Stimulated activated CD4-positive, alpha-beta T cell treated with anti-CD3 and anti-CD28 coated beads, TNF-alpha, amount 100 ng/mL, for 24 hours (primary cell): ENCODE measurements at places on chromosomes 3 and 15.

- DNase-seq = no peak
These were observed 572.3 kb downstream of the PYDC2 start for GRCh38 chr3:192033246-192033645.

DNA sequence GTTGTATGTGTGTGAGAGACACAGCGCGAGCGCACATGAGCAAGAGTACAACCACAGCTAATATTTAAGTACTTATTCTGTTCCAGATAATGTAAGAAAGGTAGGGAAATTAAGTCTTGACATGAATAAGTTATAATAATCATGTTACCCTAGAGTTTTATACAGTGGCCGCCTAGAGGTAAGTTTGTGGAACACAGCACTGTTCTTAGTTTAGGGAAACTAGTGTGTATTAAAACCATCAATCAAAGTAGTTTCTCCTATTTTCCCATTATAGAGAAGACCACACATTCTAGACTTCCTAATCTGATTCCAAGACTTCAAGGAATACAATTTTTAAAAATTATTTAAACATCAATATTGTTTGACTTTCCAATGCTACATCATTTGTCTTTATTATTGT lies 9.5 kb downstream of the ALDH1A2 start:
- no peak for DNase-seq

GRCh38 chr3:108041253-108041652 lies 49.6 kb downstream of the CD47 start:
- no peak for DNase-seq

DNA sequence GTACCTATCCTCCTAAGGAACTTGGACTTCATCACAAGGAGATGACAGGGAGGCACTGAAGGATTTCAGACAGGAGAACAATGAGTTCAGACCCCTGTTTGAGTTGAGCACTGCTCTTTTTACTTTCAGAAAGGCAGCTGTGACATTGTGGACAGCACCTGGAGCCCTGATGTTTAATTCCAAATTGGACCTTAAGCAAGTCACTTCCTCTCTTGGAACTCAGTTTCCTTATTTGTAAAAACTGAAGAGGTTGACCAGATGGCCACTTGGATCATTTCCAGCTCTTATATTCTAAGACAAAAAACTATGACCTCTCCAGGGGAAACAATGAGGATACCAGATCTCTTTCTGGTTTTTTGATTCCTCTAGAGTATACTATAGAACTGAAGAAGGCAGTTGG lies 34.1 kb upstream of the SMAD3 start:
- DNase-seq = no peak

DNA sequence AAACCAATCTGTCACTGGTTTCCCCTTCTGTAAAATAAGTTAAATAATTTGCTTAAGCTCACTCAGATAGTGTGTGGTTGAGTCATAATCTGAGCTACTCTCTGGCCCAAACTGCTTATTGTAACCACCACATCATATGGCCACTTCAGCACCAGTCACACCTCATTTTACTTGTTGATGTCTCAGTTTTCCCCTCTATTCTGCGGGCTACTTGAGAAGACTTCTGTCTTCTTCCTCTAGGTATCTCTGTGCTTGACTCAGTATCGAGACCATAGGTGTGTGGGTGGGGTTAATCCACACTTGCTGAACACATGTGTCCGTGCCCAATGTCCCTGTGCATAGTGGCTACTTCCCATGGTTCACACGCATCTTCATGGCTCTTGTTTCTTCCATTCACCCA lies 32.9 kb downstream of the CRYGS start:
- DNase-seq = no peak

DNA sequence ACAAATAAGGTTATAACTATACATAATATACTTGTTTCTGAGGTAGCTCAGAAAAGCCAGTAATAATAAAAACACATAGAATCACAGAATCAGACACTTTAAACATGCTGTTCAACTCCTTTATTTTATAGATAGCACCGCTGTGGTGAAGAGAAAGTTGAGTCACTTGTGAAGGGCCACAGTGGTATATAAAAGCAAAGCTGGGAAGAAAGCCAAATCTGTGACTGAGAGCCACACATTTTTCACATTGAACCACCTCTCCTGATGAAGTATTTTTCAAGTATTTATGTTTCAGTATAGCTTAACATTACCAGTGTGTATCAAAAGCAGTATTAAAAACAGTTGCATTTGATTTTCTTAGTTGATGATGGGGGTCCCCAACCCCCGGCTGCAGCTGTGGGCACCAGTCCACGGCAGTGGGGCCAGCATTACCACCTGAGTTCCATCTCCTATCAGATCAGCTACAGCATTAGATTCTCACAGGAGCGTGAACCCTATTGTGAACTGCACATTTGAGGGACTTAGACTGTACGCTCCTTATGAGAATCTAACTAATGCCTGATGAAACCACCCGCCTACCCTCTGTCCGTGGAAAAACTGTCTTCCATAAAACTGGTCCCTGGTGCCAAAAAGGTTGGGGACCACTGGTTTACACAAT lies 46.2 kb downstream of the TBL1XR1 start:
- DNase-seq = no peak
